NCI-H187 treated with DMSO at 0.1 percent for 48 hours (cell line): ENCODE measurements at places on chromosomes 3 and 15.

- no peak for DNase-seq
Measured at GRCh38 chr15:79816571-79816970, 80.2 kb downstream of the MTHFS start.

DNA sequence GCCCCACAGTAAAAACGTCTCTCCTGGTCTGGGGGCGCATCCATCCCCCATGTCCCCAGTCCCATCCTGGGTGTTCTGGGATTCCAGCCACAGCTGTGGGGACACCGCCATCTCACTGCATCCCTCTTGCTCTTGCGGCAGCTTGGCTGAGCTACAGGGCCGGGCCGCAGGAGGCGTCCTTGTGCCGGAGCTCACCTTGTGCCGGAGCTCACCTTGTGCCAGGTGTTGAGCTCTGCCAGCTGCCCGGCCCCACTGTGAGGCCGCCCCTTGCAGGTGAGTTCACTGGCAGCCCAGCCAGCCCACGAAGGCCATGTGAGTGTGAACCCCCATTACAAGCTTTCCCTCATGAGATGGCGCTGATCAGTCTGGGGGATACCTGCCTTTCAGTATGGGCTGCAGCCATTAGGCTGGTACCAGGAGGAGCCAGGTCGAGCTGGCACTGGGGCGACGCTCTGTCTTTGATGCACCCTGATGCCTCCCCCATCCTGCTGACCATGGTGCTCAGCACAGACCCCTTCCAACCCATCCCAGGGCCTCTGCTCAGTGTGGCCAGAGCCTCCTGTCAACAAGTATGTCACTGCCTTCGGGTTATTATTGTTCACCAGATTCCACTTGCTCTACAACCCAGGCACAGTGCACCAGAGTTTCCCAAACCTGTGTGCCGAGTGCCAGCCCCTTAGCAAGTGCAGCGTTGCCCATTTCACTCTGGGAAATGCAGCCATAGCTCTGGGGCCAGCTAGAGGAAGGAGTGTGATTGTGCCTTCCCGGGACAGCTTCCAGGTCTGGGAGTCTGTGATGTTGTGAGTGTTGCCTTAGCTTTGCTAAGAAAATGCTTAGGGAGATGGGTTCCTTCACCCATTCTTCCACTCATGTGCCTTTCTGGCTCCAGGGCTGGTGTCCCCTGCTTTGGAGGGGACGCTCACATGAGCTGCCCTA is 105.7 kb downstream of the APBA2 start:
- DNase-seq = no peak

- no peak for DNase-seq
Measured at GRCh38 chr15:95875121-95875643, 455.3 kb upstream of the NR2F2 start.

DNA sequence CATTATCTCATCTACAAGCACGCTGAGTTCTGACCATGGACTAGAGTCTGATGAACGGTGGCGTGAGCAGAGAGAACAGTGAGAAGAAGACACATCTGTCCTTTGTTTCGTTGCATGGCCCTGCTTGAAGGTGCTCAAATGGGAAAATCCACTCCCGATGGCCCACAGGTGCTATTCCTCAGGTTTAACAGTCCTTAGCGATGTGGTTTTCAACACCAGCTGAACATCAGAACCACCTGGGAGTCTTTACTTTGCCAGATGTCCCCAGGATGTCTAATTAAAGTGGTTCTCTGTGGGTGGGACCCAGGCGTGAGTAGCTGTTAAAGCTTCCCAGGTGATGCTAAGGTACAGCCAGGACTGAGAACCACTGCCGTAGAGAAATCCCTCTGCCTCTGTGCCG is 13.0 kb downstream of the ADAMTS17 start:
- DNase-seq = no peak

DNA sequence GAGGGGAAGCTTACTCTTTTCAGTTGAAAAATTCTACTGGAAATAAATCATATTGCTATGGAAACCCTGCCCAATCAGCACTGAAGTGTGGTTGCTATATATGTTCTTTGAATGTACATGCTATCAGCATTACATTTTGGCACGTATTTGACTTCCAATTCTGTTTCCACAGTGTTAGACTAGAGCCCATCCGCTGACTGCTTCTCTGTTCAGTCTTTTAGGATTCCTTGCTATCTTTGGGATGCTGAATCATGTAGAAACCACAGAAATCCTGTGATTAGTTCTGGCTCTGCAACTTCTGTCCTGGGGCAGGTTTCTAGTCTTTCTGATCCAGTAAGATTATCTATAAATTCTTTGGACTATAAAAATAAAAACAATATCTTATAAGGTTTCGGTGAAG is 128.2 kb upstream of the SLC7A14 start:
- DNase-seq = no peak

GRCh38 chr15:49174902-49175301 is 4.9 kb downstream of the GALK2 start:
- DNase-seq = no peak

DNA sequence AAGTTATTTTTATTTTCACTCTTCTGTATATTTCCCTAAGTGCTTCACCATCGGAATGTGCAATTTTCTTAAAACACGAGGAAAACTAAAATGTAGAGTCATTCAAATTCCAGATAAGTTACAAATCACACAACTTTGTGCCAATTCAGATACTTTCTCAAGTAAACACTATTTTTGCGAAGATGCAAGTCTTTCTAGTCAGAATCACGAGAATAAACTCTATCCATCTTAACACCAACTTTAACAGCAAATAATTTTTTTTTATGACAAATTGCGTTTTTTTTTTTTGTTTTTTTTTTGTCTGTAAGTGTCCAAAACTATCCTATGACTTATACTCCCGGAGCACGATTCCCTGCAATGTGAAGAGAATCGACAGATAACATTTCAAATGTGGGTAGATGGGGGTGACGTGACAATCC is 1.3 kb downstream of the STAG1 start:
- no peak for DNase-seq

DNA sequence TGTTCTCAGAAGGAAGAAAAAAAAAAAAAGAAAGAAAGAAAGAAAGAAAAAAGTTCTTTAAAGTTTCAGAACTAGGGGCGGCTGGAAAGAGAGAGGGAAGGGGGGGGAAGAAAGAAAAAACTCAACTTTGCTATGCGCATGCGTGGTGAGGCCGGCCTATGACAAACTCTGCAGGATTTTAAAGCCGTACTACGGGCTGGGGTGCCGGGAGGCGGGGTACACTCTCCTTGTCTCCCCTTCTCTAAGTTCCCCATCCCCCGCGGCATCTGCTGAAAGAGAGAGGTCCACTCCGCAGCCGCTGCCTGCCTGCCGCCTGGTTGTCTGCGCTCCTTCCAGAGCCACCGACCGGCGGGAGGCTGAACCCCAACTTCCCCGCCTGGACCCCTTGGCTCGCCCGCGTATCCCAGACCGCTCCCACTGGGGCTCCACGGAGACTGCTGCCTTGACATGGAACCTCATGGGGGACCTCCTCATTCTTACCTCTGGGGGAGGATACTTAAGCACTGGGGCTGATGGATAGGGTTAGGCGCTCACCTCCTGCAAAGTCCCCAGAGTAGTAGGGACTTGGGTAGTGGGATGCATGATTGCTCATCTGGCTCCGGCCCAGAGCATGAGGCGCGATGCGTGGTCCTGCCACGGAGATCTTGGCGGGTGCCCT is 1.4 kb upstream of the WNT5A start:
- no peak for DNase-seq

DNA sequence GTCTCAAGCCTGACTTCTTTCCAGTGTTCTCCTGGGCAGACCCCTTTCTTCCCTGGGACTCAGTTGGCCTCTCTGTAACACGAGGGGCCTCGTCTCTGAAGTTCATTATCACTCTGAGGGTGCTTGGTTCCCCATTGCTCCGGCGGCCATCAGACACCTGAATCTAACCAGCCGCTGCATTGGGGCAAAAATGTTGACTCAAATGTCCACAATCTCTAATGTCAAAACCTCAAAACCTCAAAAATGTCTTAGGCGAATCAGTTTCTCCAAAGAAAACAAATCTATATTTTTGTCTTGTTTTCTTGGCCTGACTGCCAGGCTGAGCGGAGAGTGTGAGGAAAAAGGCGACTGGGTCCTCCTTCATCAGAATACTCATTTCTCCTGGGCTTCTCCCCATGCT is 220.7 kb downstream of the VPS13C start:
- no peak for DNase-seq
